ENCODE measurements at places on chromosomes 13 and 19.

DNA sequence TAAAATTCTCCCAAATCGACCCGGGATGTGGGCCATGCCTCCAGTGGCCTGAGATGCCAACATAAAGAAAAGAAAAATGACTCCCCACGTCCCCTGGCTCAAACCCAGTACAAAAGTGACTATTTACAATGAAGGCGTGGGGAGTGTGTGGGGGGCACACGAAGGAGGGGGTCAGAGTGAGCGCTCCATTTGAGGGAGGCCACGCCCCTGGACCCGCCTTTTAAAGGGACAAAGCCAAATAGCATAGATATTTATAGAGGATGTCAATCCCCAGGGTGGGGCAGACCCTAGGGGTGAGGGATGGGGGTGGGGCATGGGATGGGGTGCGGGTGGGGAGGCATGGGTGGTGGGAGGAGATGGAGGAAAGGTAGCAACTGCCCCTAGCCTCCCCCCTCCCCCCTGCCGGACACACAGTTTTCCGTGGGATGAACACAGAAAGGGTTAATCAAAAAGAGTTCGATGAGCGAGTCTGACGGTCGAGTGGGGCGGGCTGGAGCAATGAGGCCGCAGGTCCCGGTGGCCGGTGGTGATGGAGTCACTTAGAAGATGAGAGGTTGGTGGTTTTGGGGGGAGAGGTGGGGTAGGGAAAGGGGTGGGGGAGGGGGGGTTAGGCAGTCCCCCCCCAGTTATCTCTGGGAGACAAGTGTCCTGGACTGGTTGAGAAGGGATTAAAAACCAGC is 20.1 kb upstream of the NANOS2 start:
- no peak for DNase-seq

DNA sequence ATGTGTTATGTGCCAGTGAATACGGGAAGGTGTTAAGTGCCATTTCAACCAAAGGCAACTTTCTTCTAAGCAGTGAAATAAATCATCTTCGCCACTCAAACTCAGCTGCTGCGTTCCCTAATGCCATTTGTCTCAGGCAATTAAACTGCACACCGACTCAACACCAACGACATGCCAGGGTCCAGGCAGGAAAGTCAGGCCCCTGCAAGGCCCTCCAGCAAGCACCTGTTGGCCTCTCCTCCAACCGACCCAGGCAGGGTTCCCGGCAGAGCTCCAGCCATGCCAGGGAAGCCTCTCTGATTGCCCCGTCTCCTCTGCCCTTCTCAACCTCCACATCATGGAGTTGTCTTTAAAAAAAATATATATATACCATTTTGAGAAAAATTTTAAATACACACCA is 21.8 kb downstream of the SAFB2 start:
- no peak for DNase-seq

DNA sequence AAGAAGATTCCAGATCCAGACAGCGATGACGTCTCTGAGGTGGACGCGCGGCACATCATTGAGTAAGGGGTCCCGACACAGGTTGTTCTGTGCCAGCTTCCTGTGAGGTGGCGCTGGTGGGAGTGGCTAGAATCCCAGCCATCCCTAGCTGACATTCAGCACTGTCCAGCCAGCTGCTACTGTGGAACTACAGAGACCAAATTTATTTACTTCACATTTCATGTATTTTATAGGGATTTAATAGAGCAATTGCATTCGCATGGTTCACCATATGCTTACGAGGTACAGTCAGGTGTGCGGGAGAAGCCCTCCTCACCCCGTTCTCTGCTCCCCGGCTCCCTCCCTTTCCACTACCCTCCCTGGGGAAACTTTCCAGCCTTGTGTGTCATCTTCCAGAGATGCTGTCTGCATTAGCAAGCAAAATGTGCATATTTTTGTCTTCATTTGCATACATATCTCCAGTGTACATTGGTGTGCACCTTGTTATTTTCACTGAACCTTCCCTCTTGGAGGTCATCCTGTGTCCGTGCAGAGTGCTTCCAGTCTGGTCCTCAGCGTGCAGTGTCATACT is 47.2 kb downstream of the SMARCA4 start:
- no peak for DNase-seq

DNA sequence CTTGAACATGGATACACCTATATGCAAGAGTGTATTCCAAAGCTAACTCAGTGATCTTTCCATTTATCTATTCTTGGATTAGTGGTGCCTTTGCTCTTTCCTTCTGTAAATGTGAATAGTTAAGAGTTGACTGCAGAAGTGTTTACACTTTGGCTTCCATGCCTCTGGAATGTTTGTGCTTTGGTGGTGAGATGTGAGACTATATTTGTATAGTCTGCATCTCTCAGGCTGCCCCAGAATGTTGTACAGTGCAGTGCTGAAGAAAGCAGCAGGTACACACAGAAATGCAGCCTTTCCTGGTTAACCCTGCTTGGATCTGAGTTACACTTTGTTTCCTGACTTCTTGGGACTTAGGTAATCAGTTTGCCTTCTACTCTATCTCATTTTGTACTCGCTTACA is 90.2 kb downstream of the DNAJC15 start:
- no peak for DNase-seq

DNA sequence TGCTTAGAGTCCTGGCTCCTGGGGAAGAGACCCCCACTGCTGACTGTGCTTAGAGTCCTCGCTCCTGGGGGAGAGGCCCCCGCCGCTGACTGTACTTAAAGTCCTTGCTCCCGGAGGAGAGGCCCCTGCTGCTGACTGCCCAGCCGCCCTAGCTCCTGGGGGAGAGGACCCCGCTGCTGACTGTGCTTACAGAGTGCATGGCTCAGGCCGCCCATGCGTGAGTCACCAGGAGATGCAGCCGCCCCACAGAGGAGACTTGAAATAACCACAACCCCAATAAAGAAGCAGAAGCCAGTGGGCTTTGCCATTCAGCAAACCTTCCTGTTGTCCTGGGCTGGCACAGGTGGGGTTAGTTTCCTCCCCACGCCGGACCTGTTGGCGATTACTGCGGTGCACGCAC is 79.2 kb upstream of the C13orf46 start:
- no peak for DNase-seq

DNA sequence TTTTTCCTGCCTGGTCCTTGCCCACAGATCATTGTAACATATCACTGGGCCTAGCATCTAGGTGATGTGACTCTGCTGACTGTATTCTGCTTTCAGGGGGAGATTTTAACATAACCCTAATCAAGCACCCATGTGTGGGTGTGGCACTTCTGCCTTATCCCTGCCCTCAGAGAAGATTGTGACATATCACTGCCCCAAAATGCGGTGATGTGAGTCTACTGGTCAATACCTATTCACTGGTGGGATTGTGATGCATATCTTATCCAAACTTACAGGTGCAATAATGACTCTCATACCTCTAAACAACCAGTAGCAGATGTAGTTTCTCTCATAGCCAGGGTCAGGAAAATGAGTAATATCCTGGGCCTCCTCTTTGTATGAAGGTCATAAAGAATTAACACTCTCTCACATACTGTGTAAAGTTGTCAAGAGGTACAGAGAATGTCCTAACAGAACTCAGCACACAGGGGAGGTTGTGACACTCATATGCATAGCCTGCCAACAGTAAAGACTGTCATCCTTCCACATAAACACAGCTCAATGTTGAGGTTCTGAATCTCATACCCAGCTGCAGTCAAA is 12.1 kb upstream of the ZNF681 start:
- no peak for DNase-seq

DNA sequence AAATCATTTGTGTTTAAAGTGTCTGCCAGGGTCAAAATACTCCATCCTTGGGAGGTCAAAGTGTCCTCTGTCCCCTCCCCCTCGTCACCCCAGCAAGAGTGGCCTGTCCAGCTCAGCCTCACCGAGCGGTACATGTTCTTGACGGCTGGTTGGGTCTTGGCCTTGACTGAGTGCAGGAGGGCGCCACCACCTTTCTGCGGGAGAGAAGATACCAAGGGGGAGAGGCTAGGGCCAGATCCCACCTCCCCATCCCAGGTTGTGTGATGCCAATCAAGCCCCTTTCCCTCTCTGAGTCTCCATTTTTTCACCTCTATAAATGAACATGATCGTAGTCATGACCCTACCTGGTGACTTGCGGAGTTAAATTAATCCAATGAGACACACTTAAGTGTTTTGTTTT is 6.1 kb downstream of the CRB3 start:
- no peak for DNase-seq

- no peak for DNase-seq
Measured at GRCh38 chr19:30344446-30345425, 27.4 kb upstream of the ZNF536 start.

DNA sequence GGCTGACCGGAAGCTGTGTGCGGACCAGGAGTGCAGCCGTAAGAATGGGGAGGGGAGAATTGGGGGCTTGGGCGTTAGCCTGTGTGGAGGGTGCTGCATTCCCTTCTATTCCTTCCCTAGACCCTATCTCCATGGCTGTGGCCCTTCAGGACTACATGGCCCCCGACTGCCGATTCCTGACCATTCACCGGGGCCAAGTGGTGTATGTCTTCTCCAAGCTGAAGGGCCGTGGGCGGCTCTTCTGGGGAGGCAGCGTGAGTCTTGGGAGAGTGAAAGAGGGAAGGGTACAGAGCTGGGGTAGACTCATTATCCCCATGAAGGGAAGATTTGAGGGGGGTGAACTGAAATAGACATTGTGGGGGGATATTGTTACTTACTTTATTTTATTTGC is 306 bp downstream of the MIA start:
- no peak for DNase-seq

DNA sequence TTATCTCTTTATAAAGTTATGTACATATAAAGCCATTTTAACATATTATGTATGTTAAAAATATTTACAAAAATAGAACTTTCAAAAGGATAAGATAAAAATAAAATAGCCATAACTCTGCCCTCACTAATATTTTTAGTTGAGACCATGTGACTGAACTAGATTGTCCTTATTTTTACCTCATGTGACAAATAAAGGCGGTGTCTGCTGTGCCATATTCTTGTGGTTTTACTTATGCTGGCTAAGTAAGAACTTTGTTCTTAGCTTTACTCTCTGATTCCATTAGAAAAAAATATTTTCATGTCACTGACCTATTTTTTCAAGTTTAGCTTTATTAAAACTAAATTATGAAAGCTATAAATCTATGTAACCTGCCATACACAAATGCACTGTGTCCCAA is 135.6 kb upstream of the TSC22D1 start:
- no peak for DNase-seq

DNA sequence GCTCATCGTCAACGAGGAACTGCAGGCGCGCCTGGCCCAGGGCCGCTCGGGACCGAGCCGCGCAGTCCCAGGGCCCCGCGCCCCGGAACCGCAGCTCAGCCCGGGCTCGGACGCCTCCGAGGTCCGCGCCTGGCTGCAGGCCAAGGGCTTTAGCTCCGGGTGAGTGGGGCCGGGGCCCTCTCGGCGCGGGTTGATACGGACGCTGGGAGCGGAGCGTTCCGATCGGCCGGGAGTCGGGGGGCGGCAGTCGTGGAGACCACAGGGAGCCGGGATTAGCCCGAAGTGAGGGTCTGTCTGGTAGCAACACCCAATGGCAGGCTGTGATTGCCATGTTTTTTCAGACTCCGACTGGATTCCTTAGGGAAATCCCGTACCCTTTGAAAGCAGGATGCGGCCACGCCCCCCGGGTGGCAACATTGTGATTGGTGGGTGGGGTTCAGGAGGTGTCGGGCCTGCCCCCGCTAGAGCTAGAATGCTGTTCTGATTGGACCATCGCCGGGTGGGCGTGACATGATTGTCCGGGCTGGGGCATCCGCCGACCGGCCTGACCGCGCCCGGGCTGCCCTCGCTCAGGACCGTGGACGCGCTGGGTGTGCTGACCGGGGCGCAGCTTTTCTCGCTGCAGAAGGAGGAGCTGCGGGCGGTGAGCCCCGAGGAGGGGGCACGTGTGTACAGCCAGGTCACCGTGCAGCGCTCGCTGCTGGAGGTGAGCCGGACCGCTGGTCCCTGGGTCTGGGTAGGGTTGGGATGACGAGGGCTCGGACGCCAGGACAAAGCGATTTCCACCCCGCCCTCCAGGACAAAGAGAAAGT is 11.3 kb downstream of the EPS8L1 start:
- peak; percentile 25 for DNase-seq

DNA sequence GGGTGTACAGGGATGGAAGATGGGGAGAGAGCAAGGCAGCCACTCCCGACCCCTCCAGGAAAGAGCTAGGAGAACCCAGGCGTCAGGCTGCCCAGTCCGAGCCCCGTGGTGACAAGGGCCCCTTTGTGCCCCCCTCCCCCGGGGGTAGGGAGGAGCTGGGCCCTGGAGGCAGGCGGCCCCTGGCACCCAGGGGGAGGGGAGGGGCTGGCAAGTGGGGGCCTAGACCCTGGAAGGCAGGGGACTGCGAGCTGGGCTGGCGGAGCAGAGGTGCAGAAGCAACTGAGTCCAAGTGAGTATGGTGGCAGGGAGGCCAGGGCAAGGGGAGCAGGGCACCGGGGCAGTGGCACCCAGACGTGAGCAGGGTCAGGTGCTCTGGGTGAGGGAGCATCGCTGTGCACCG is at the start of gene MAG:
Gene MAG (plus strand): TSS at position 246 of the 400 bp plus-strand sequence. CDS start 3,248 bp downstream, outside the sequence.
- no peak for DNase-seq

GRCh38 chr19:1102407-1103131 is 1.2 kb upstream of the GPX4 start:
- no peak for DNase-seq

GRCh38 chr19:55590617-55591016 is 8.7 kb downstream of the FIZ1 start:
- DNase-seq = no peak

DNA sequence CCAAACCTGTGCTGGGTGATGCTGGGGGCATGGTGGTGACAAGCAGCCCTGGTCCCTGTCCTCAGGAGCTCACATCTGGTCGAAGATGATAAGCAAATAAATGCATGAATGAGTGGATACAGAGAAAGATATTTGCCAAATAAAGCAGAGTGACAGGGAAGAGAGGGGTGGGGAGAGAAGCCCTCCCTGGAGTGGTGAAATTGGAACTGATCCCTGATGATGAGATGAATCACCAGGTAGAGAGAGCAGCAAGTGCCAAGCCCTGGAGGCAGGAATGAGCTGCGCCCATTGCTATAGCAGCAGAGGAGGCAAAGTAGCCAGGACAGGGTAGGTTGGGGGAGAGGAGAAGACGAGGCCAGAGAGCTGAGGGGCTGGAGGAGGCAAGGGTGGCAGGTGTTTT is 13.7 kb downstream of the FXYD5 start:
- no peak for DNase-seq

- DNase-seq = no peak
Measured at GRCh38 chr13:68850160-68850559, 1257.5 kb upstream of the ATXN8OS start.

DNA sequence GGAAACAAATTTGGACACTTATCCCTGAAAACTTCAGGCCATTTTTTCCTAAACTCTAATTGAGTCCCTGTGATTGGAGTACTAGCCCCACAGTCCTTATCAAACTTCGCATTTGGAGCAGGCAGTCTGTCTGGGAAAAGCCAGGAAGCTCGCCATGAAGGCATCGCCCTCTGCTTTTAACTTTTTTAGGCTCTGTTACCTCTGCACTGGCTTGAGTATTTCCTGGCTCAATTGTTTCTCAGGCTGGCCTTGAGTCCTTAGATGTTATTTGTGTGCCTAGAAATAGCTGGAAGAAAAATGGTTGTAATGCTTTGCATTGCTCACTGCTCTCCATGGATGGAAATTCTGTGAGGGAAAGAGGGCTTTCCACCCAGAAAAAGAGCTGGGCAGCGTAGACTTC is 24.2 kb downstream of the ACTN4 start:
- DNase-seq = no peak

- DNase-seq = no peak
Measured at GRCh38 chr13:50915565-50915964, 6.0 kb downstream of the RNASEH2B start.

GRCh38 chr19:53892981-53893325 is 11.0 kb downstream of the PRKCG start:
- DNase-seq = no peak
